Ascending aorta (tissue), 2 donors: ENCODE measurements at places on chromosomes 11 and 22.
A peak's percentile ranks its signal among the peaks of the same experiment; 100 is the strongest.

DNA sequence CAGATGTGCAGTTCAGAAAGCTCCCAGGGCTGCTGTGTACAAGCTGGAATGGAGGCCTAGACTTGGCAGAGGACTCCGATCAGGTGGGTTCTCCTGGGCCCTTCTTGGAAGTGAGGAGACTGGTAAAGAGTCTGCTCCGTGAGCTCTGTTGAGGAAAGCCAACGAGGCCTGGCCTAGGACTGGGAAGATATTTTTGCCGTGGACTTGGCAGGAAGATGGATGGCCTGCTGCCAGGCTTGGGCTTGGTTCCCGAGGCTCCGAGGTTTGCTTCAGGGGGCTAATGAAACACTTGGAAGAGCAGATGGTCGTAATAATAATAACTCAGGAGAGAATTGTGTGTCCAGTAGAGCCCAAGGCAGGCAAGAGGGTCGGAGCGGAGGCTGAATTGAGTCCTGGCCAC lies 3.9 kb downstream of the GALR3 start:
- H3K4me1 ChIP-seq: peaks cover 3% of the 10 kb centered on the region
- no peaks in the 10 kb centered on the region for H3K27me3 ChIP-seq
- peak overlapping the region; percentile 63 for H3K27ac ChIP-seq
- no peak for DNase-seq
- H3K36me3 ChIP-seq: peaks cover 32% of the 10 kb centered on the region
- H3K4me3 ChIP-seq: no peak overlapping the region

DNA sequence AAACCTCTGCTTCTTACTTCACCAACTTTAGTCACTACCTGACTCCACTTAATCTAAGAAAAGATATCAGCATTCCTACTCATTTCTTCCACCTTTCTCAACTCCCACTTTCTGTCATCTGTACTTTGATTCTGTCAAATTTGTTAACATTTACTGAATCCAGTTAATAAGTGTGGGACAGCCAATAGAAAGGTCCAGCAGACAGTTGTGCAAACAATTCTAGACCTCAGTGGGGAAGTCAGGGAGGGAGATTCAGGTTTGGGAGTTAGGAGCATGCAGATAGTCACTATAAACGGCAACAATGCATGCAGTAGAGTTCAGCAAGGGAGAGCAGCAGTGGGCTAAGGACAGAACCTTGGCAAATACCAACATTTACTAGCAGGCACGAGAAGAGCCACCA lies 4.1 kb downstream of the FBXO3 start:
- H3K36me3 ChIP-seq: peaks cover 27% of the 10 kb centered on the region
- H3K4me3 ChIP-seq: no peak overlapping the region
- peaks cover 18% of the 10 kb centered on the region for H3K4me1 ChIP-seq

GRCh38 chr22:44665115-44665514 lies 36.9 kb upstream of the PRR5 start:
- H3K36me3 ChIP-seq: no peaks in the 10 kb centered on the region
- no peak for DNase-seq
- H3K27ac ChIP-seq: no peak overlapping the region
- no peaks in the 10 kb centered on the region for H3K4me1 ChIP-seq
- H3K27me3 ChIP-seq: peaks cover 3% of the 10 kb centered on the region

DNA sequence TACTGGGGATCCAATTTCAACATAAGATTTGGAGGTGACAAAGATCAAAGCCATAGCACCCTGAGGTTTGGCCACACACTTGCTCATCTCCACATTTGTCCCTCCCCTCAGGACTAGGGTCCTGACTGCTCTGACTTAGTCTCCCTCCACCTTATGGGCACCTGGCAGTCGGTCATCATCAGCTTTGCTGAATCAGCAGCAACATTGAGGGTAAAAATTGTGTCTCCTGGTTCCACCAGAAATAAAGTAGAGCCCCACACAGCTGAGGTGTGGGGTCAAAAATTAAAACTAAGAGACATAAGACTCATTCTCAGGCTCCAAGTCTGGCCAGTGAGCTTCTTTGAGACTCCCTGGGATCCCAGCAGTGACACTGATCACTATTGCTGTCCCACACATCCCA lies 56.2 kb downstream of the GGTLC2 start:
- H3K27ac ChIP-seq: no peak overlapping the region
- DNase-seq: no peak
- H3K27me3 ChIP-seq: no peaks in the 10 kb centered on the region

- H3K4me1 ChIP-seq: peaks cover 12% of the 10 kb centered on the region
- H3K27ac ChIP-seq: peak overlapping the region; percentile 50
- DNase-seq: no peak
These were observed 6.0 kb downstream of the APOL1 start for GRCh38 chr22:36258701-36259614.

GRCh38 chr11:57482782-57483561 lies 22.6 kb downstream of the RTN4RL2 start:
- peaks cover 10% of the 10 kb centered on the region for H3K4me1 ChIP-seq
- peaks cover 29% of the 10 kb centered on the region for H3K36me3 ChIP-seq
- H3K4me3 ChIP-seq: no peak overlapping the region
- no peak overlapping the region for H3K27ac ChIP-seq
- no peaks in the 10 kb centered on the region for H3K27me3 ChIP-seq

- no peak overlapping the region for H3K27ac ChIP-seq
- H3K4me3 ChIP-seq: no peak overlapping the region
- no peaks in the 10 kb centered on the region for H3K4me1 ChIP-seq
- no peaks in the 10 kb centered on the region for H3K36me3 ChIP-seq
- DNase-seq: no peak
These were observed 66.2 kb downstream of the EFCAB6 start for GRCh38 chr22:43745783-43746356.

- no peaks in the 10 kb centered on the region for H3K4me1 ChIP-seq
- H3K36me3 ChIP-seq: no peaks in the 10 kb centered on the region
- no peak overlapping the region for H3K27ac ChIP-seq
- no peak overlapping the region for H3K4me3 ChIP-seq
These were observed 24.1 kb upstream of the ASPHD2 start for GRCh38 chr22:26404851-26405421.

DNA sequence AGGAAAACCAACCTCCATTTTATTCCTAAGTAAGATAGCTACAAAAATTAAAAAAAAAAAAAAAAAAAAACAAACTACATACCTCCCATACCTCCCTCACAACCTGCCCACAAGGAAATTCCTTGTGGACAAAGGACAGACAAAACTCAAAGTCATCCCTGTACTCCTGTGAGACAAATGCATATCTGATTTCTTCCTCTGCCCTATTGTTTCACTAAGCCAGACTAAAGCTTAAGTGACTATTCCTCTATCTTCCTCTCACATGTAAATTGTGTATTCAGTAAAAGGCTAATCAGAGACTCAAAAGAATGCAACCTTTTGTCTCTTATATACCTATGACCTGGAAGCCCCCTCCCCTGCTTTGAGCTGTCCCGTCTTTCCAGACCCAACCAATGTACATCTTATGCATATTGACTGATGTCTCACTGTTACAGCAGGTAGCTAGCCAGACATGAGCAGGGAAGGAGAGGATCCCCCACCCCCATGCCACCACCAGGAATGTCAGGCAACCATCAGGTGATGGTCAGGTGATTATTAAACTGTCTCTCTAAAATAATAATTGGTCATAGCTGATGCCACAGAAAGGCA lies 289.4 kb downstream of the SBF2 start:
- H3K36me3 ChIP-seq: no peaks in the 10 kb centered on the region
- no peak for DNase-seq
- H3K27me3 ChIP-seq: no peaks in the 10 kb centered on the region
- H3K4me1 ChIP-seq: no peaks in the 10 kb centered on the region
- H3K4me3 ChIP-seq: no peak overlapping the region

- no peaks in the 10 kb centered on the region for H3K4me1 ChIP-seq
- no peak for DNase-seq
- H3K36me3 ChIP-seq: peaks cover 46% of the 10 kb centered on the region
- no peak overlapping the region for H3K4me3 ChIP-seq
- no peaks in the 10 kb centered on the region for H3K27me3 ChIP-seq
These were observed 33.4 kb upstream of the PISD start for GRCh38 chr22:31695423-31695822.

GRCh38 chr11:126153972-126154371 lies 57.5 kb downstream of the RPUSD4 start:
- no peak overlapping the region for H3K4me3 ChIP-seq
- H3K27me3 ChIP-seq: no peaks in the 10 kb centered on the region
- no peaks in the 10 kb centered on the region for H3K36me3 ChIP-seq
- DNase-seq: no peak

GRCh38 chr22:35113341-35113740 lies 47.4 kb downstream of the ISX start:
- H3K27me3 ChIP-seq: no peaks in the 10 kb centered on the region
- no peak overlapping the region for H3K27ac ChIP-seq
- H3K4me1 ChIP-seq: no peaks in the 10 kb centered on the region
- no peaks in the 10 kb centered on the region for H3K36me3 ChIP-seq
